ENCODE measurements at places on chromosomes 1 and 21. TPM values are rescaled to one million over a fixed set of nuclear protein-coding genes. Genes with fewer than 3 reads are reported as not detected.

The KIF26B gene
- 3.5 TPM for total RNA-seq

GRCh38 chr1:17438318-17439249 lies 893 bp downstream of the RCC2 start:
- peak; percentile 72 for DNase-seq

DNA sequence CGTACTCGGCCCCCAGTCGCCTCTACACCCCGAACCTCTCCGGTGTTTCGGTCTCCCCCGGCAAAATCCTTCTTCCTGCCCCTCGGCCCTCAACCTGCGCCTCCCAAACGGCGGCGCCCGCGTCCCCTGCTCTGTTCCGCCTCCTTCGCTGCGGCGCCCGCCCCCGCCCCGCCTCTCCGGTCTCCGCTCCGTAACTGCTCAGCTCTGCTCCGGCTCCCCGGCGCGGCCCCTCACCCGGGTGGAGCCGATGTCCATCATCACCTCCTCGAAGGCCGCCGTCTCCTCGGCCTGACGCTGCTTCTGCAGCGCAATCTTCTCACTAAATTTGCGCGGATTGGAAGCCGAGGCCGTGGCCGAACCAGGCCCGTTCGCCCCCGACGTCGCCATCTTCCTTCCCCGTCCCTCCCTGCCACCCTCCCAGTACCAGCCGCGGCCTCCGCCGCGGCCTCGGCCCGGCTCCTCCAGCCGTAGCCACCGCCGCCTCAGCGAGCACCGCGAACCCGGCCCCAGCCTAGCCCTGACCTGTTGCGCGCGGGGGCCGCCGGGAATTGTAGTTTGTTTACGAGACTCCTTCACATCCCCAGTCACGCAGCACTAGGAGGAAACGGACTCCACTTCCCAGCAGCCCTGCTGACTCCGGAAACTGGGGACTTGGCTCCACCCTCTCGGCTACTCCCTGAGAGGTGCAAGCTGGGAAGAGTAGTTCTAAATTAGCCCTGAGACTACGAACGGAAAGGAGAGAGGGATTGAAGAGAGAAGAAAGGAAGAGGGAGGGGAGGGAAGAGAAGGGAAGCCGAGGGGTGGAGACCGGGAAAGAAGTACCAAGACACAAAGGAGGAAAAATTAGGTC lies at the start of gene CRTC2:
Gene CRTC2, minus strand, starts transcription at position 502 of the 850 bp plus-strand sequence. Its CDS starts 115 bp downstream, at position 387.
- peak; percentile 99 for DNase-seq

- DNase-seq = peak; percentile 36
Measured at GRCh38 chr1:204084247-204084772, 11.4 kb downstream of the SOX13 start.

- DNase-seq = no peak
Measured at GRCh38 chr1:25831569-25832196, 11.9 kb downstream of the MTFR1L start.

The SPATA1 gene
- total RNA-seq = 0.66 TPM

The PARS2 gene
- total RNA-seq = 5.1 TPM

The TRIM17 gene
- 0.36 TPM for total RNA-seq

DNA sequence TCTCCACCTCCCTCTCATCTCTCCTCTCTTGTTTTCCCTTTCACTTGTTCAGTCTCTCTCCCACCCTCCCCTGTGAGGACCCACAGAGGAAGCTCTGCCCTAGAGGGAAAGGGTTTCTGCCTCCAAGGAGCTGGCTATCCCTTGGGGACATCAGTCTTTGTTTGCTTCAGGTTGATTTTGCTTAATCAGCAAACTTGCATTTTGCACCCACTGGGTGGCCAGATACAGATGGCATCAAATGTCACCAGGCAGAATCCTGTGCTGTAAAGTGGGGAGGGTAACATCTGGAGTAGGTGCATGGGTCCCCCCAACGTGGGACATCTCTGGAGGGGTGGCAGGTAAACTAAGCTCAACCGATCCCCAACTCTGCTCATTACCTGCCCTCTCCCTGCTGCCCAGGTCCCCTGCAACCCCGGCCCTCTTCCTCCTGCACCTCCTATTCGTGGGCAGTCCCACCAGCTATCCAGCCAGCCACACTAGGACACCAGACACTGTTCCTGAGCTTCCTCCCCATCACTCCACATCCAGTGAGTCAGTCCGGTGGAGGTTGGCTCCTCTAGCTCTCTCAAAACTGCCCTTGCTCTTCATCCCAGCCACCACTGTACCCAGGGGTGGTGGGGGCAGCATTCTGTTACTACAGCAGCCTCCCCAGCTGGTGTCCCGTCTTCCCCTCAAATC lies 123.3 kb downstream of the KCNN3 start:
- no peak for DNase-seq

DNA sequence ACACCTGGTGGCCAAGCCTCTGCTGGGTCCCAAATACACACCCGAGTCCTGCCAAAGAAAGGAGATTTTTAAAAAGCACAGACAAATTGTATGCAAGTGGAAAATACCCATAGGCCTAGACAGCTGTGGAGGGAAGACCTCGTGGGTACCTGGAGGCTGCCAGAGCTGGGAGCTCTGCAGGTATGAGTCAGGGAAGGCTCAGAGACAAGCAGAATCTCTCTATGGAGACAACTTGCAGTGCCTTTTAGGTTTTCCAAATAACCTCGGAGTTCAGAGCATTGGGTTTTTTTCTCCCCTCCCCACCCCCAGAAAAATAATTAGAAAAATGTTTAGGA lies 127.7 kb downstream of the EDEM3 start:
- no peak for DNase-seq

The PLEKHA6 gene
- 28.8 TPM for total RNA-seq

- no peak for DNase-seq
Measured at GRCh38 chr1:10253149-10253548, 42.8 kb downstream of the KIF1B start.

DNA sequence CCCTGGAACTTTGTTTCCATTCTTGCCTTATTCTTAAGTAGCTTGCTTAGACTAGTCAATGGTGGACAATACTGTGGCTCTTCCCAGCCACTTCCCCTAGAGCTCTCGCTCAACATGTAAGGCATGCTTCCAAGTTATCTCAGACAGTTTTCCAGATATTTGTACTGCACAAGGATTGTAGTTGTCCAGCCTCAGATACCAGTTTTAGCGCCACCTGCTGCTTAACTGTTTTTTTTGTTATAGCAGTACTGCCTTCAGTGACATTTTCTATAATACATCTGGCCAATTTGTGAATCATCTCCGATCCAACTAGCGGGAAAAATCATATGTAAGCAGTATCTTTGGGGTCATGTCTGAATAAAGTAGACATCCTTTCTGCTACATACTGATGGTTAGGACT lies 346.7 kb upstream of the ADGRL4 start:
- DNase-seq = no peak

DNA sequence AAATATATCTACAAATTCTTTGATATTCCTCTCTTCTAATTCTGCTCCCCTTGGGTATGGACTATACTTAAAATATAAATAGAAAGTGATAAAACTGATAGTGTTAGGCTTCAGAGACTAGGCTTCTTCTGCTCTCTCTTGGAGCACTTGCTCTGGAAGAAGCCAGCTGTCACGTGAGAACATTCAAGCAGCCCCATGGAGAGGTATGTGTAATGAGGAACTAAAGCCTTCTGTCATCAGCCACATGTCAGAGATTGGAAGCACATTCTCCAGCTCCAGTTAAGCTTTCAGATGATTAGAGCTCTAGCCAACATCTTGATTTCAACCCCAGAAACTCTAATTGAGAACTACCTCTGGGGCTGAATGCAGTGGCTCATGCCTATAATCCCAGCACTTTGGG lies 34.3 kb downstream of the XKR8 start:
- DNase-seq = no peak

GRCh38 chr1:165854101-165854845 lies 26.9 kb downstream of the UCK2 start:
- no peak for DNase-seq

DNA sequence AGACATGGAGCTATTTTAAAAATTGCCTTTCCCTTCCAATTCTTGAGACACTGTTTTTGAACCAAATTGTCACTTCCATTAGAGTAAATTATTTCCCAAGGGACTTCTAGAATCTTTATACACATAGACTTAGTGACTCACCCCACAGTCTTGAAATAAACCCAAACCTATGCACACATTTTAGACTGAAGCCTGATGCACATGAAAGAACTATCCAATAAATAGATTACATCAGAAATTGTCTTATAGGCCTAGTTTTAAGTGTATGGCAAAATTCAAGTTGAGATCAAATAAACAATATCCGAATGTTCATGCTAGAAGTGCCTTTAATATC lies 32.2 kb upstream of the ZNF326 start:
- no peak for DNase-seq

- DNase-seq = no peak
Measured at GRCh38 chr1:29912425-29912824, 676.1 kb downstream of the PTPRU start.

GRCh38 chr1:87615901-87616300 lies 287.2 kb downstream of the LMO4 start:
- no peak for DNase-seq

The RGS16 gene
- 0.88 TPM for total RNA-seq

Measured in left ventricle myocardium inferior (tissue), 1 donor.